ENCODE measurements at places on chromosomes 1 and 21.

- DNase-seq, result no peak
Observed at GRCh38 chr21:42262831-42263231, 43.9 kb downstream of the ABCG1 start.

DNA sequence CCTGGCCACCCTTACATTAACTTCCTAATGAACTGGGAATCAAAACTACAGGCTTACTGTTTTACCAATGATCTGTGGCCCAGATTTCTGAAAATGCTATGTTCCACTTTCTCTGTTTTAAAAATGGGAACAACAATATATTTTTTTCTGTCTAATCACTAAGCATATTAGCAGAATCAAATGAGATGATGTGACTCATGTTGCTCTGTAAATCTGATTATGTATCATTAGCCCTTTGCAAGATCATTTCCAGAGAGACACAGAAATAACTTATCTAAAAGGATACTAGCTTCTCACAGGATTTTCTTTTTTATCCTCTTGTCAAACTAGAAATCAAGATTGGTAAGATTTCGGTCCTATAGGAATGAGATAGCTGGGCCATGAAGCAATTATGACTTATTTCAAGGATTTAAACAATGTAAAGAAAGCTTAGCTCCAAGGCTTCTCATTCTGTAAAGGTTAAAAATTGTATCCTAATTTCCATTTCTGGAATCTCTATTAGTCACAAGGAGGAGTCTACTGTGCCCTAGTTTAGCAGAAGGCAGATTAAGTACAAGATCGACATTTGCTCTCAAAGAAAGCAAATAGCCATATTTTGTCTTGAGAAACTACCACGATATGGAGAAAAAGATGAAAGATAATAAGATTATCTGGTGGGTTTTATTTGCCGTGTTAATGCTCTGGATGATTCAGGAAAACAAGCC is 32.4 kb upstream of the CAMSAP2 start:
- DNase-seq, result no peak

DNA sequence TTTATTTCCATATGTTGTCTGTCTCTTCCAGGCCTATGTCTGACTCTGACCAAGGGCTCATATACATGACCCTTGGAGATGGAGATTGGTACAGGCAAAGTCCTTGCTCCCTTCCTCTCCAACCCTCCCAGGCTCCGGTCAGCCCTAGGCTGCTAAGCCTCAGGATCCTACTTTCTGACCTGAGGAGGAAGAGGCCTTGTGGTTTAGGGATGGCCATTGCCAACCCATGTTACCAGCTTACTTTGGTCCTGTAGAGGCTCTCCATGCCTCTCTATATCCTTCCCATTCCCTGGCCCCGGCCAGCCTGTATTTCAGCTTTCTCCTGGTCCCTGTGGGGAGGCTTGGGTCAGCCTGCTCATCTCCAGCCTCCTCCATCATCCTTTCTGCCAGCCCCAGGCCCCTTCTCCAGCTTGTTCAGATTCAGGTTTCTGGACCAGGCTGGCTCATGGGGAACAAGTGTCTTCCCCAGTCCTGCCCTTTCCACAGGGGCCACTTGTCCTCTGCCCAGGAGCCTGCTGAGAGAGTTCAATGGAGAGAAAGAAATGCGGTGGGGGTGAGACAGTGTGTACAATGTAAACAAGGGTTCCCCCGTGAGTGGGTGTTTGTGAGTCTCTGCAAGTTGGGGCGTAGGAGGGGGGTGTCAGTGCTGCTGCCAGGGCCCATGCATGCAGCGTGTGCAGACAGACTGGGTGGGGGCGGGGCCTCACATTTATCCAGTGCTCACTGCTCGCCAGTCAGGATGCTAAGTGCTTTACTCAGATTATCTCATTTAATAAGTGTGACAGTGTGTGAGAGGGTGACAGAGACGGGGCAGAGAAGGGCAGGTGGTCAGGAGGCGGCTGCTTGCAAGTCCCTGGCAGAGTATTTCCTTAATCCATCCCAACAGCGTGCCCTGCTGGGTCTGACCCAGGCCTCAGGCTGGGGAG is 31.3 kb upstream of the FOXO6 start:
- no peak for DNase-seq

DNA sequence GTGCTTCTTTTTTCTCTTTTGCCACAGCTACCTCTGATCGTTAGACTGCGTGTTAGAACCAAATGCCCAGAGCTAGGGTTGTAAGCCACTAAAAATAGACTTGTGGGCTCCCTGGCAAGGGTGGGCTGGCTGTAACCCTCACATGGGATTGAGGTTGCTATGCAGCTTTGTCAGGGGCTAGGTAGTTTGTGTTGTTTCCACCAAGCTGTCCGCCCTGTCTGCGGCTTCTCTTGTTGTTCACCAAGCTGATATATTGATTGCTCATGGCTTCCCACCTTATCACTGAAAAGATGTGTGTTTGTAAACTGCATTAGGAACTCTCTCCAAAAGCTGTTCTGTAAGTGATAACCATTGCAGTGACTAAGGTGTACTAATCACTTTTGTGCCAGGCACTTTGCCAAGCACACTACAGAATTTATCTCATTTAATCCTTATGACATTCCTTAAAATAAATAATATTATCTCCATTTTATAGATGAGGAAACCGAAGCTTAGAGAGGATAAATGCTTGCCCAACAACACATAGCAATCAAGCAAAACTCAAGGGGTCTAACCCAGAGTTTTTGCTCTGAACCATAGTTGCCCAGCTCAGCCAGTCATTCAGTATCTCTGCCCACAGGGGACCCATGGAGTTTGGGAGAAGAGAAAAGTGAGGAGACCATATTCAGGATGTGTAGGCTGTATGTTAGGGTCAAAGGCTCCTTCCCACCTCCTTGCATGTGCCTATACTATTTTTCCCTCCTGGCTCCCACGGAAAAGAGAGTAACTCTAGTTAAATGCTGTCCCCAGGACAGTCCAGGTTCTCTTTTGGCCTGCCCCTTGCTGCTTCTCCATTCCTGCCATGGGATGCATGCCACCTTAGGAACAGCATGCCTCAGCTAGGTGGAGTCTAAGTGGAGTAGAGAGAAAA is 42.2 kb upstream of the TARBP1 start:
- DNase-seq, result no peak

DNA sequence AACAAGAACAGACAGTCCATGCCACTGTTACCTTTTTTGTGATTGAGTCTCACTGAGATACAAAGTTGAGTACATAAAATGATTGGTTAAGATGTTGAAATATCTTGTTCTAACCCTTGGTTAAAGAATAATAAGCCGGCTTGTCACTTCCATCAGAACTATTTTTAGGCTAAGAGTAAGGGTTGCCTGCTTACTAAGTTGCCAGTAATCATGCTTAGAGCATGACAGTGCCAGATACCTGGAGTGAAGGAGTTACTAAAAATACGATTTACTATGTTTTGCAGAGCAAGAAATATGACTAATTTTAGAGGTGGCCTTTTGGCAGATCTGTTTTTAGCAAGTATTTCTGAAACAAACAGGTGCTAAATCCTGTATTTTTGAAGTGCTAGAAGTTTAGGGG is 6.0 kb downstream of the HUNK start:
- no peak for DNase-seq

DNA sequence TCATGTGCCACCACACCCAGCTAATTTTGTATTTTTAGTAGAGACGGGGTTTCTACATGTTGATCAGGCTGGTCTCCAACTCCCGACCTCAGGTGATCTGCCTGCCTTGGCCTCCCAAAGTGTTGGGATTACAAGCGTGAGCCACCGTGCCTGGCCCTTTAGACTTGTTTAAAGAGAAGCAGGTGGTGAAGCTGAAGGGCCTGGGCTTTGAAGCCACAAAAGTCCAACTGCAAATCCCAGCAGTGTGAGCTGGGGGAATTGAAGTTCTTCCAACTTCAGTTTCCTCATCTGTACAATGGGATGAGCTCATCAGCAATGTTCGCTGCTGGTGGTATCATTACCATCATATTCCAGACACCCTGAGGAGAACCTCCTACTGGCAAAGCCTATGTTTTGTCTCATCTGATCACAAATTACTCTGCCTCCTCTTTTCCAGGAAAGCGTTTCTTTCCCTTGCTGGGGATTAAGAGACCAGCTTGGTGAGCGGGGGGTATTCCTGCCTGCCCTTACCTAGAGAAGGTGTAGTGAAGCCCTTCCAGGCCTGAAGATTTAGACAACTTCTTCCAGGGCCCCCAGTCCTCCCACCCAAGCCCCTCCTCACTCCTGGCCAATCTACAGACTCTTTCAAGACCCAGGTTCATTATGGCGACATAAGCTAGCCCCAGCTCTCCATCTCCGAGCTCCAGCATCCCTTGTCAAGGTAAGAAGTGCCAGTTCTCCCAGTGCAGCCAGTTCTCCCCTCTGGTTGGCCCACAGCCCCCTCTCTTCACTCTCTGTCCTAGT is 2.4 kb upstream of the SHISA4 start:
- no peak for DNase-seq

- no peak for DNase-seq
Observed at GRCh38 chr1:187911820-187912219, 1083.1 kb downstream of the PLA2G4A start.

- DNase-seq, result no peak
Observed at GRCh38 chr1:8649875-8650274, 167.6 kb downstream of the RERE start.

- DNase-seq, result no peak
Observed at GRCh38 chr1:221793439-221794078, 51.7 kb upstream of the DUSP10 start.

DNA sequence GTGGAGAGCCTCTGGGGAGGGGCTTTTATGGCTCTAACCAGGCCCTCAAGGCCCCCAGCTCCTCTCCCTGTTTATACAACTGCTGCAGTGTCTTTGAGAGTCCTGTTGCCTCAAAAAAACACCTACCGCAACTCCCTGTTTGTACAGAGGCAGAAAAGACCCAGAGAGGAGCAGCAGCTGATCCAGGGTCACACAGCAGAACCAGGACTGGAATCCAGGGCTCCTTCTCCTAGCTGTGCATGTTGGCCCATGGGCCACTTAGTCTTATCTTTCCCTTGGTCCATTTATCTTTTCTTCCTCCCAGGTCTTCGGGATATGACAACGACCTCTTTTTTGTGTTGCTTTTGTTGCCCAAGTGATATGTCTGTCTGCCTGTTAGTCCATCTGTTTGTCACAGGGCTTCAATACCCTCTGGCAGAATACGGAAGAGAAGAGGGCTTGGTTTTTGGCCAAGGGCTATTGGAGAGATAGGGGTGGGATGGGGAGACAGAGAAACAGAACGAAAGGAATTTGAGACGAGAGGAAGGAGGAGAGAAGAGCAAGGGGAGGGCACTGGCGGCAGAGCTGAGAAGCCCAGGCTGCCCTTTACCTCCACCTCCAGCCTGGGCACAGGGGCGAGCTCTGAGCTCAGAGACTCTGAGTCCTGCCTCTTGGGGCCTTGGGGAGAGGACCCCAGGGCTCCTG is 33.5 kb upstream of the WASF2 start:
- DNase-seq, result no peak

DNA sequence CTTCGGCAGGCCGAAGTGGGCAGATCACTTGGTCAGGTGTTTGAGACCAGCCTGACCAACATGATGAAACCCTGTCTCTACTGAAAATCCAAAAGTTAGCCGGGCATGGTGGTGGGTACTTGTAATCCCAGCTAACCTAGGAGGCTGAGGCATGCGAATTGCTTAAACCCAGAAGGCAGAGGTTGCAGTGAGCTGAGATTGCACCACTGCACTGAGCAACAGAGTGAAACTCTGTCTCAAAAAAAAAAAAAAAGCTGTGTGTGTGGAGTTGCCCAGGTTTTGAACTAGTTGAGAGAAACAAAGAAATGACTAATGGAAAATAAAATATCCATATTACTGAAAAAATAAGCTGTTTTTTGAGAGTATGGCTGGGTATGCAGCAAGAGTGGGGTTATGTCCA is 100.2 kb downstream of the GTF2B start:
- no peak for DNase-seq

- DNase-seq, result no peak
Observed at GRCh38 chr1:160624464-160624863, 22.4 kb downstream of the SLAMF1 start.

- no peak for DNase-seq
Observed at GRCh38 chr1:5485436-5485835, 506.8 kb downstream of the NPHP4 start.

- no peak for DNase-seq
Observed at GRCh38 chr1:234515411-234515810, 36.4 kb upstream of the TARBP1 start.

GRCh38 chr1:82728206-82728605 is 927.5 kb downstream of the ADGRL2 start:
- DNase-seq, result no peak

DNA sequence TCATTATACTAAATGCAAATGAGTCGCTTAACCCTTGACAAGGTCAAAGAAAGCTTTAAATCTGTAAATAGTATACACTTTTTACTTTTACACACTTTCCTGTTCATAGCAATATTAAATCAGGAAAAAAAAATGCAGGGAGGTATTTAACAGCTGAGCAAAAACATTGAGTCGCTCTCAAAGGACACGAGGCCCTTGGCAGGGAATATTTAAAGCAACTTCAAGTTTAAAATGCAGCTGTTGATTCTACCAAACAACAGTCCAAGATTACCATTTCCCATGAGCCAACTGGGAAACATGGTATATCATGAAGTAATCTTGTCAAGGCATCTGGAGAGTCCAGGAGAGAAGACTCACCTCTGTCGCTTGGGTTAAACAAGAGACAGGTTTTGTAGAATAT is 62.7 kb downstream of the CAPN2 start:
- DNase-seq, result no peak

- no peak for DNase-seq
Observed at GRCh38 chr1:201229771-201230635, 39.4 kb downstream of the IGFN1 start.

- no peak for DNase-seq
Observed at GRCh38 chr1:180197231-180197630, 32.8 kb upstream of the LHX4 start.

DNA sequence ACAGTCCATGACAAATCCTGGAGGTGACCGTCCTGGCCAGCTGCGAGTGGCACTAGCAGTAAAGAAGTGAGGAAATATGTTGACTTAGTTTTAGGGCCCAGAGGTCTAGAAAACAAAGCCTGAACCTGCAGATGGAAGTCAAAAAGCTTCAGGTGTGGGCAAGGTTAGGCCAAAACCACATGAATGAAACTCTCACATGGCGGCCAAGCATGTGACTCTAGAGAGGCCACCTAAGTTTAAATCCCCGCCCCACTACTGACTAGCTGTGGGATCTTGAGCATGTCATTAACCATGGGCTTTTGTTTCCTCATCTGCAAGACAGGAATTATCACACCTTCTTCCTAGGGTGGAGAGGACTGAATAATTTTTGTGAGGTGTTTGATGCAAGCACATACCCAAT is 148.2 kb upstream of the DAB1 start:
- DNase-seq, result no peak

- DNase-seq, result no peak
Observed at GRCh38 chr1:201061049-201061448, 37.5 kb upstream of the KIF21B start.

- DNase-seq, result no peak
Observed at GRCh38 chr1:173193639-173194038, 13.5 kb downstream of the TNFSF4 start.
